ENCODE measurements at places on chromosomes 12 and 14. TPM values are rescaled to one million over a fixed set of nuclear protein-coding genes. Genes with fewer than 3 reads are reported as not detected.

Gene TMX1
- total RNA-seq = 16.5 TPM

GRCh38 chr12:27359578-27360340, 27.1 kb downstream of the BMAL2 start:
- H3K27me3 ChIP-seq = peaks cover 10% of the 10 kb centered on the region
- H3K4me1 ChIP-seq = no peaks in the 10 kb centered on the region
- no peak for DNase-seq
- no peaks in the 10 kb centered on the region for H3K36me3 ChIP-seq

Gene OAS3
- total RNA-seq = 28.6 TPM

Gene HAL
- 0.94 TPM for total RNA-seq

DNA sequence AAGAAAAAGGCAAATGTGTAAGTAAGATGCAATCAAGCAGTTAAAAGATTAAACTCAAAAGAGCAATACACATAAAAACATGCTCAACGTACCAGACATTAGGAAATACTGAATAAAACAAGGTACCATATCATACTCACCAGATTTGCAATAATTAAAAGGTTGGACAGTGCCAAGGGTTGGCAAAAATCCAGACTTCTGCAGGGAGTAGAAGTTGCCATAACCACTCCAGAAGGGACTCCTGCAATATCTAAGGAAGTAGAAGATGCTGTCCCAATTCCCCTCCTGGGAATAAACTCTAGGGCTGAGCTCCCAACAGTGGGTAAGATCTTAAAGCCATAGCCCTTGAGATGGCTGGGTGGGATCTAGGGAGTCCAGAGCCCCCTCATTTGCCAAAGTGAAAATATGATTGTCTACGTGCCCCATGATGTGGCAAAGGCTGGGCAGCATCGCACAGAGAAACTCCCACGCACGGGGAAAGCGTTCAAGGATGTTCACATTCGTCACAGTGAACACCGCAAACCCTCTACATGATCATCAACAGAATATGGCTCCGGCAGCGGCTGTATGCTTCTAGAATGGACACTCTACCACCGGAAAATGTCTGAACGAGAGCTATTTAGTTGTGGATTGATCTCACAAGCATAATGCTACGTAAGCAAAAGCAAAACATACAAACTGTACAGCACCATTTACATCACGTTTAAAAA, 12.3 kb downstream of the KCTD10 start:
- H3K36me3 ChIP-seq = peaks cover 2% of the 10 kb centered on the region
- H3K4me3 ChIP-seq = no peak overlapping the region

DNA sequence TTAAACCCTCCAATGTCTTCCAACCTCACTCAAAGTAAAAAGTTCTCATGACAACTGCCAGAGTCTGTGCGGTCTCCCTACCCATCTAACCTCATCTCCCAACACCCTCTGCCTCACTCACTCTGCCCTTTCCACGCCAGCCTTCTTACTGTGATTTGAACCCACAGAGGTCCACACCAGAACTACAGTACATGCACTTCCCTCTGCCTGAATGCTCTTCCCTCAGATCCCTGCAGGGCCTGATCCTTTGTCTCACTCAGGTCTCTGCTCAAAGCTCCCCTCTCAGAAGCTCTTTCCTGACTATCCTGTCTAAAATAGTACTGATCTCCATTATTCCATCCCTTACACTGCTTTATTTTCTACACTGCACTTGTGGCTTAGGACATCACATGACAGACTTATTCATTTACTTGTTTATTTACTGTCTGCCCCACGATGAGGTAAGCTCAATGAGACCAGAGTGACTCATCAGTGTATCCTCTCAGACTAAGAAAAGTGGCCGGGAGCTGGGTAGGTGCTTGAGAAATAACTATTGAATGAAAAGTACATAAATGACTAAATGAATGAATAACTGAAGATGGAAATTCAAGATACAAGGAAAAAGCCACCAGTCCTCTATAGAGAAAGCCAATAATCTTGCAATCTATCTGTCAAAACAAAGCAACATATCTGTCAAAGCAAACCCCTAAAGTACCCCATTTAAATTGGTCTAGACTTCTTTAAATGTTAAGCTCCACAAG, 17.1 kb downstream of the POMT2 start:
- no peak overlapping the region for H3K27ac ChIP-seq
- H3K36me3 ChIP-seq = peaks cover 9% of the 10 kb centered on the region

Gene ADAM21
- total RNA-seq = not detected

DNA sequence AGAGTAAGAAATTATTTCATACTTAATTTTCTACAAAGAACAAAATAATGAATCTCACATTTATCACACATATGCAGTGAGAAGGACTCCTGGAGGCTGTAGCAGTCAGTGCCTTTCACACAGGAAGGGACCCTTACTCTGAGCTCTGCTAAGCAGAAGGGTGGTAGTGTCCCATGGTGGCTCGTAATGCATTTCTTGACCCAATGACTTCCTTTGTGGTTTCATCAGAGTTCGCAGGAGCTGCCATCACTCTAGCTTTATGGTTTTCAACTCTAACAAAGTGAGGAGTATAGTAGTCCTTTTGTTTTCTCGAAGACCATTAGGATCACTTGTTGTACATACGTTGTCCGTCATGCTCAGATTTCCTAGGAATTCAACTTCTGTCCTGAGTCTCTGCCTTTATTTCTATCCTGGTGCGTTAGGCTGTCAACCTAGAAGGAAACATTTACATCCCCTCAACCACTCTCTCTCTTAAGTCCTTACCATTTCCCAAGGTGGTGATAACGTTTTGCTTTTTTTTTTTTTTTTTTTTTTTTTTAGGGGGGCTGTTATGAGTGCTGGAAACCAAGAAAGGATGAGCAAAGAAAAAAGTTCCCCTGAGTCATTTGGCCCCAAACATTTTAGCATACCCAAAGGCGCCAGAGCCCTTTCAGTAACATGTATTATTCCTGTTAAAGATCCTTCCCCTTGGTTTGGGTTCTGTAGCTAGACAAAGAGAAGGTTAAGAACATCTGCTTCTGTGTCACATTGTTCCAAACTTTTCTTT, 37.2 kb downstream of the GABARAPL1 start:
- DNase-seq = no peak
- H3K36me3 ChIP-seq = peaks cover 2% of the 10 kb centered on the region
- no peak overlapping the region for H3K27ac ChIP-seq
- H3K27me3 ChIP-seq = peaks cover 17% of the 10 kb centered on the region
- no peaks in the 10 kb centered on the region for H3K4me1 ChIP-seq

Gene TTC5
- total RNA-seq = 16.5 TPM

Gene OTUB2
- 0.12 TPM for total RNA-seq

Gene PPP4R3A
- 180 TPM for total RNA-seq

DNA sequence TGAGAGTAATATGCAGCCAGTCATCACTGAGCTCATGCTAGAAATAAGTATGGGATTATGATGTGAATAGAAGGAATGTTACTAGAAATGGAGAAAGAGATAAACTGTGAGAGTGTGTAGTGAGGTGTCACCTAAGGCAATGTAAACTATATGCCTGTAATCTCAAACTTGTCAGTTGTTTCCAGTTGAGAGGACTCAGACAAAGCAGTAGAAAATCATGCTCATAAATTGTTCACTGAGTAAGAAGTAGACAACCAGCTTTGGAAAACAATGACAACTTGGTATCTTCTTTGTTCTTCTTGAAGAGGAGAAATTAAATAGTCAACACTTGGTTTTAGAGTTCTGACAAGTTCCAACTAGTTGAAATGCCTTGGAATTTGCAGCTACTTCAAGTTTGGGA, 148.5 kb upstream of the OR4E1 start:
- no peak overlapping the region for H3K27ac ChIP-seq
- H3K4me1 ChIP-seq = peaks cover 8% of the 10 kb centered on the region

DNA sequence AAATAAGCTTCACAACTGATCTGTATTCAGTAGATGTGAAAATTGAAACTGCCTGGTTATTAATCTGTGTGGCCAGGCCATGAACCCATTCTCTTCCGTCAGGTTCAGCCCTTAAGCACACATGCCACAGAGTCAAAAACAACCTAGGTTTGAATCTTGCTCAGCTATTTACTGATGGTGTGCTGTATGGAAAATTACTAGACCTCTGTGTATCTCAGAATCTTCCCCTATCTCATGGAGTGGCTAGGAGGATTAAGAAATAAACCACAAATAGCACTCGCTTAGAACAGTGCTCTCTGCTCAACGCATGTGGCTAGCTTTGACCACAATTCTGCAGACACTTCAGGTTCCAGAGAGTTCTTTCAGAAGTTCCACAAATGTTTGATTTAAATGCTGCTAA, 240.7 kb upstream of the PLEKHG7 start:
- DNase-seq = no peak
- no peaks in the 10 kb centered on the region for H3K27me3 ChIP-seq
- peaks cover 4% of the 10 kb centered on the region for H3K4me1 ChIP-seq
- peak overlapping the region; percentile 19 for H3K27ac ChIP-seq
- no peaks in the 10 kb centered on the region for H3K36me3 ChIP-seq
- no peak overlapping the region for H3K4me3 ChIP-seq

GRCh38 chr12:49553512-49554088, 14.3 kb downstream of the MCRS1 start:
- H3K36me3 ChIP-seq = no peaks in the 10 kb centered on the region
- no peak overlapping the region for H3K4me3 ChIP-seq
- H3K4me1 ChIP-seq = peaks cover 20% of the 10 kb centered on the region
- peak overlapping the region; percentile 27 for H3K27ac ChIP-seq

GRCh38 chr12:30010071-30011052, 226.6 kb upstream of the TMTC1 start:
- no peak overlapping the region for H3K27ac ChIP-seq
- no peak for DNase-seq
- H3K27me3 ChIP-seq = no peaks in the 10 kb centered on the region
- no peak overlapping the region for H3K4me3 ChIP-seq
- H3K36me3 ChIP-seq = no peaks in the 10 kb centered on the region

GRCh38 chr12:1405619-1406018, 188.8 kb downstream of the FBXL14 start:
- H3K4me1 ChIP-seq = peaks cover 3% of the 10 kb centered on the region
- no peak overlapping the region for H3K4me3 ChIP-seq
- peaks cover 8% of the 10 kb centered on the region for H3K36me3 ChIP-seq
- DNase-seq = no peak
- H3K27ac ChIP-seq = no peak overlapping the region

Gene NEUROD4
- total RNA-seq = not detected

GRCh38 chr12:55706568-55707218, 1.0 kb downstream of the ITGA7 start:
- H3K36me3 ChIP-seq = peaks cover 9% of the 10 kb centered on the region
- peak overlapping the region; percentile 92 for H3K4me3 ChIP-seq
- H3K4me1 ChIP-seq = peaks cover 23% of the 10 kb centered on the region
- peak overlapping the region; percentile 27 for H3K27ac ChIP-seq

GRCh38 chr12:82480606-82481005, 122.3 kb downstream of the METTL25 start:
- peaks cover 2% of the 10 kb centered on the region for H3K36me3 ChIP-seq
- no peak for DNase-seq
- no peaks in the 10 kb centered on the region for H3K4me1 ChIP-seq
- no peak overlapping the region for H3K27ac ChIP-seq
- H3K27me3 ChIP-seq = no peaks in the 10 kb centered on the region

GRCh38 chr14:80996049-80996901, 40.9 kb downstream of the TSHR start:
- H3K36me3 ChIP-seq = no peaks in the 10 kb centered on the region
- peaks cover 6% of the 10 kb centered on the region for H3K4me1 ChIP-seq

- peaks cover 12% of the 10 kb centered on the region for H3K4me1 ChIP-seq
- H3K27ac ChIP-seq = no peak overlapping the region
- peak; percentile 70 for DNase-seq
- no peak overlapping the region for H3K4me3 ChIP-seq
- H3K36me3 ChIP-seq = no peaks in the 10 kb centered on the region
Observed at GRCh38 chr14:73825551-73826188, 26.0 kb upstream of the PTGR2 start.

Gene PKP2
- total RNA-seq = 0.25 TPM

DNA sequence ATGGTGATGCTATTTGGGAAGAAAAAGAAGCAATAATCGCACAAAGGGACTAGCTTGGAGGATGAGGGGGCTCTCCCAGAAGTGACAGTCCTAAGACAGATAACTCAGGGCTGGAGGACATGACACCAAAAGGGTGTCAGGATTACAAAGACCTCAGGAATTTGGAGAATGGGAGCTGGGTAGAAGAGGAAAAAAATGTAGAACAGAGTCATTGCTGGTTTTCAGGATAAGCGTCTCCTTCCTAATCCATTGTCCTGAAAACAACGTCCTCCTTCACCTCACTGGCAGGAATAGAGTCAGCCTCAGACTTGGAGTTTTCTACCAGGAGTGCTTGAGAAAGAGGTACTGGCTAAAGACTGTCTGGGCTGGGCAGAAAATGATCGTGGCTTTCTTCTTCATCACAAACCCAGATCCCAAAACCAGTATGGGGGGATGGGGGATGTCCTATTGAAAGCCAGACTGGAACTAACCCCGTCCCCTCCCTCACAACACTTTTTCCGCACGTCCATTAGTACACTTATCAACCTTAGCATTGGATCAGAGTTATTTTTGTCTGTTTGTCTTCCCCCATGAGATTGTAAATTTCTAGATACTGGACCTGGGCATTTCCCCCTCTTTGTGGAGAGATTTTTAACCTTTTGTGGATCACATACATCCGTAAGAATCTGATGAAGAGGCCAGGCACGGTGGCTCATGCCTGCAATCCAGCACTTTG, 14.3 kb downstream of the B4GALNT3 start:
- H3K4me3 ChIP-seq = no peak overlapping the region
- H3K4me1 ChIP-seq = peaks cover 6% of the 10 kb centered on the region
- no peak for DNase-seq
- peaks cover 7% of the 10 kb centered on the region for H3K36me3 ChIP-seq
- no peak overlapping the region for H3K27ac ChIP-seq

Gene ANO6
- total RNA-seq = 32.2 TPM

- H3K27ac ChIP-seq = no peak overlapping the region
- no peak overlapping the region for H3K4me3 ChIP-seq
- H3K4me1 ChIP-seq = no peaks in the 10 kb centered on the region
- H3K36me3 ChIP-seq = no peaks in the 10 kb centered on the region
- no peak for DNase-seq
Observed at GRCh38 chr14:100836941-100837804, 11.3 kb downstream of the MEG3 start.

Gene MCRS1
- total RNA-seq = 92.2 TPM

Measured in T-helper 17 cell (primary cell).